ENCODE measurements at places on chromosomes 4 and X.

- DNase-seq: no peak
Measured at GRCh38 chr4:7422151-7422897, 12.4 kb downstream of the PSAPL1 start.

- no peak for DNase-seq
Measured at GRCh38 chr4:42640613-42641012, 16.3 kb downstream of the ATP8A1 start.

DNA sequence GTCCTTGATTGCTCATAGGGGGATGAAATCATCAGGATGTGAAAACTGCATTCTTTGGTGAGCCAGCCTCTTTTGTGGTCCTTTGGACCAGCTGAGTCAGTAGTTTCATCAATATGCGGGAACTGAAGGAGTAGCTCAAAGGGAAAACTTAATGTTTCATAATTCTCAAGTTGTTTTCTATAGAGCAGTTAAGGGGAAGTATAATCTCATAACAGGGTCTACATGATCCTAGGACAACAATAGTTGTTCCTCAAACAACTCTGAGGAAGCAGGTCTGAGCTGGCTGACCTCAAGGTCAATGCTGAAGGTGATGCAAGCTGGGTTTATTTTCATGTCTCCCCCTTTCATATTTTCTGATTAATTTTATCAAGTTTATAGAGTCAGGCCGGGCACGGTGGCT, 36.1 kb upstream of the IRF2 start:
- DNase-seq: no peak

- DNase-seq: no peak
Measured at GRCh38 chrX:39818750-39819149, 279.0 kb downstream of the BCOR start.

DNA sequence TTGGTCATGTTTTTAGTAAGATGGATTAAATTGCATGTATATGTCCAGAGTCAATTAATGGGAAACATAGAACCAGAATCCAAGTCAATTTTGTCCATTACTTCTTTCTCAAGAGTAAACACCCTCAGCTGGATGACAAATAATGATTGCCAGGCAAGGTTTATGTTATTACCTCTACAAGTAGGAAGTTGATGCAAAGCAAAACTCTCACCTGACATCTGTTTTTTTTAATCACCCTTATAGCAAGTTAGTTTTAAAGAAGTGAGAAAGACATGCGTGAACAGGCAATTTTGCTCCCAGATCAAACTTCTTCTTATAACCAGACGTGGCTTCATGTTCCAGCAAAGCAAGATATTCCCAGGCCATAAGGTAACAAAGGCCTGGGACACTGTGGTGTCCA, 348.5 kb upstream of the FTHL17 start:
- DNase-seq: no peak

- DNase-seq: no peak
Measured at GRCh38 chr4:139207247-139207646, 30.2 kb upstream of the ELF2 start.

- DNase-seq: no peak
Measured at GRCh38 chrX:3678328-3678727, 35.1 kb downstream of the PRKX start.

- no peak for DNase-seq
Measured at GRCh38 chr4:6395466-6396228, 76.8 kb downstream of the PPP2R2C start.

DNA sequence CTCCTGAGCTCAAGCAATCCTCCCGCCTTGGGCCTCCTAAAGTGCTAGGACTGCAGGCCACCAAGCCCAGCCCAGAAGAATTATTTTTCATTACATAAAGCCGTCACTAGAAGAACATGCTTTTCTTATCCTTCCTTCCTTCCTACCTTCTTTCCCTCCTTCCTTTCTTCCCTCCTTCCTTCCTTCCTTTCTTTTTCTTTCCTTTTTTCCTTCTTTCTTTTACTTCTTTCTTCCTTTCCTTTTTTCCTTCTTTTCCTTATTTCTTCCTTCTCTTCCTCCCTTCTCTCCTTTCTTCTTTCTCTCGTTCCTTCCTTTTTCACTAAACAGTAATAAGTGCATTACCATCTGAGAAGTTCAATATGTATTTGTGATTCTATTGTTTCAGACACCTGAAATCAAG, 121.4 kb downstream of the ATP10D start:
- no peak for DNase-seq

- DNase-seq: no peak
Measured at GRCh38 chrX:153667956-153668396, 5.6 kb downstream of the PNCK start.

- no peak for DNase-seq
Measured at GRCh38 chr4:113960684-113961321, 18.6 kb downstream of the ARSJ start.
